ENCODE measurements at places on chromosomes 5 and 9.

DNA sequence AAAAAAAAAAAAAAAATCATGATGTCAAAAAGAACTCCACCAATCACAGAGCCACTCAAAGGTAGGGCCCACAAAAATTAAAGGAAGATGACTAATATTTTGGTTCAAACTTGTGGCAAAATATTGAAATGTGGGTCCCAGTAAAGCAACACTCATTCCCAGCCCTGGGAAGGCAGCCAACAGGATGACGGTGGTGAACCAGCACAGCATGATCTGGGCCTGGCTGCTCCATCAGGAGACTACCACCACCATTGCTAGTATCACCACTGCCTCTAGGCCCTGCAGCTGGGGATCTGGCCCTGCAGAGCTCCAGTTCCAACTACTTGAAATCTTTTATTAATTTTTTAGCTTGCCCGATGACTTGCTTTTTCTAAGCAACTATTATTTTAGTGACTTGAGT is 206.8 kb upstream of the ITGA1 start:
- DNase-seq, result no peak

DNA sequence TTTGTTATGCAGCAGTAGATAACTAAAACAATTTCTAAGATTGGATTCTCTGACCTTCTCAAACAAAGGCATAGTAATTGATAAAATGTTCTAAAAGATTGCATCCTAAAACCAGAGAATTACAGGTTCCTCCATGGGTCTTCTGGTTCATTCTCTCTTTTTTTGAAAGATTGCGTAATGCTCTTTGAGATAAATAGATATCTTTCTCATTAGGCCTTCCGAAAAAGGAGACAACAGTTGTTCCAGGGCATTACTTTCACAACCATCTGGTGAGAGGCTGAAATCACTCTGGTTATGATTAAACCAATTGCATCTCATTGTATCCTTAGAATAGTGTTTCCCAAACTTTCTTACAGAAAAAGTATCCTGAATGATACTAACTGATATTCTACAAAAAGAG is 174.7 kb upstream of the NREP start:
- no peak for DNase-seq

DNA sequence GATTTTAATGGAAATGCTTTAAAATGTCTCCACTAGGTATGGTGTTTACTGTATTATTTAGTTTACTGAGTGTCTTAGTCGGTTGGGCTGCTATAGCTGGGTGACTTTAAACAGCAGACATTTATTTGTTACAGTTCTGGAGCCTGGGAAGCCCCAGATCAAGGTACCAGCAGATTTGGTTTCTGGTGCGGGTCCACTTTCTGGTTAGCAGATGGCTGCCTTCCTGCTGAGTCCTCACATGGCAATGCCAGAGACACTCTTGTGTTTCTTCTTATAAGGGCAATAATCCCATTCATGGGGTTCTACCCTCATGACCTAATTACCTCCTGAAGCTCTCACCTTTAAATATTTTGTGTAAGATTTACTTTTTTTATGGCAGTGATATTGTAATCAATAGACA is 715 bp upstream of the OR1J4 start:
- DNase-seq, result no peak

DNA sequence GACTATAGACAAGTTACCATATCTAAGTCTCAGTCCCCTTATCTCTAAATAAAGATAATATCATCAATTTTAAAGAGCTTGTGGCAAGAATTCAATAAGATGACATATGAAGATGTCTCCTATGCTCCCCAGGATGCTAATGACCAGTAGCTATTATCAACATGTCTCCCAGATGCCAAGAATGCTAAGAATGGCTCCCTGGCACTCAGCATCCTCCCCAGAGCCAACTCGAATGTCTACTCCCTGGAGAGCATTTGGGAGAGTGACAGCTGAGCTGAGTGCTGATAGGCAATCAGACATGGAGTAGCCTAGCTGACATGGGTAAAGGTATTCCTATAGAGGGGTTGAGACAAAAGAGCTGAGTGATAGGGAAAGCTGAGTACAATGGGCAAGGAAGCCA is 15.9 kb downstream of the P4HA2 start:
- DNase-seq, result no peak

Data from stimulated activated CD4-positive, alpha-beta T cell treated with anti-CD3 and anti-CD28 coated beads, Interleukin-2, amount 100 ng/mL, for 24 hours (primary cell).